ENCODE measurements at places on chromosomes 2 and 18.

DNA sequence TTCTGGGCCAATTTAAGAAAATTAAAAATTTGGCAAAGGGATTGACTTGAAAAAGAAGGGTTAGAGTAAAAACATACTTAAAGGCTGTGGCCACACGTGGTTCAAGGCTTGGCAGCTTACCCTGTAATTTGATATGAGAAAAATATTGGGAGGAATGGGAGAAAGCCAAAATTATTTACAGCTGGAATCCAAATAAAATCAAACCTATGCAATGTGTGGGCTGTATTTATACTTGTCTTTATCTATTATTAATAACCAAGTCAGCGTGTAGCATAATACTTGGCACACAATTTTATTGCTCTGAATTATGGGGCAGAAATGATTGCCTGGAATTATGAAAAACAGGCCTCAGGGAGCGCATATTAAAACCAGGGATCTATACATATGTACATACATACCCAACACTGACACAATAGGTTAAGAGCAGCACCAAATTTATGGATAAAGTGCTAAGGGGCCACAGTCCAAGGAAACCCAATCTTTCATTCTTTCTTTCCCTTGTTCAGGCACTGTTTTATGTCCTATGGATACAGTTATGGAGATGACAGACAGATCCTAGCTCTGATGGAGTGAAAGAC is 35.6 kb downstream of the FAM124B start:
- DNase-seq, result no peak

GRCh38 chr2:205903549-205904129 is 182.3 kb downstream of the INO80D start:
- DNase-seq, result peak; percentile 63

DNA sequence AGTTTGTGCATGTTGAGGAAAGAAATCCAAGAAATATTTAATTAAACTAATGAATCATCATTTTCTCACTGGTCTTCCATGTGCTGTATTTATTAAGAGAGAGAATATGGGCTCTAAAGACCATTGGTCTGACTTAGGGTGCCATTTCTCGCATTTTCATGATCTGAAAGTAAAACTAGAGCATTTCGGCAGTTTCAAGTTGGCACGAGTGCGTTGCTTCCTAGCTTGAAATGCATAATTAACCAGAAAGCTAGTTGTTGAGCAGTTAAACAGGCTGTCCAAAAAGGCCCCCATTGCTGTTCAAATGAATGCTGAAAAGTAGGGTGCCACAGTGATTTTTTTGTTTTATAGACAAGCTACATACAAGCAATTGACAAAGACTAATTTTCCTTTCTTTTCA is 47.4 kb downstream of the SLC8A1 start:
- DNase-seq, result no peak

DNA sequence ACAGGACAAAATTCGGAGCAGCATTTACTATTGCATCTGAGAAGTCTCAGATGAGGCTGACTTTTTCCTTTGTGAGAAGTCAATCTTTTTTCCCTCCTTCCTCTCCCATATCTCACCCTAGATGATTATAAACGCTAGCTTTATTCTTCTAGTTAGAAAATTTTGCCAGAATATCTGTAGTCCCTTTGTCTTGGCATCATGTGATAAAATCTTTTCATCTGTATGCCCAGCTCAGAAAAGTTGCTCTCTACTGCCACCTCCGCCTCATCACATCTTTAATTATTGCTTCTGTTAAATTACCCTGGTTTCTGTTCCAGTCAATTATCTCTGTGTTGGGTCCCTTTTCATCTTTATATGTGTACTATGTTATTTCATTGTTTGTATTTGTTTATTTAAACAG is 210.8 kb upstream of the SLC35G4 start:
- no peak for DNase-seq

GRCh38 chr2:78082555-78082954 is 560.4 kb upstream of the LRRTM4 start:
- DNase-seq, result no peak

- no peak for DNase-seq
These were observed 223.2 kb downstream of the LDLRAD4 start for GRCh38 chr18:13441736-13442135.

- no peak for DNase-seq
These were observed 154.0 kb downstream of the DYSF start for GRCh38 chr2:71607151-71607889.

DNA sequence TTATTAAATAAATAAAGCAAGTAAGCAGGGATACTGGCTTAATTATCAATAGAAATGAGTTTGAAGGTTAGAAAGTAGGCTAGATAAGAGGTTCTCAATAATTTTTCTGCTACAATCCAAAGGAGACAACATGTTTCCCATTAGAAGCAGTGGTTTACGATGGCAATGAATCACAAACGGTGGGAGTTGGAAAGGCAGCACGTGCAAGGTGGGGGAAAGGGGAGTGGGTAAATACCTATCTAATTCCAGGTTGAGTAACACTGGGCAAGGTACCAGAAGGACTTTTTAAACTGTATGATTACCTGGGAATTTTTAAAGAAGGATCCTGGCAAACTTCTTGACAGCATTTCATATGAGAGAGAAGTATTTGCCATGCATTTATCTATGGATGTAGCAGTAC is 289.9 kb downstream of the NBAS start:
- no peak for DNase-seq

GRCh38 chr2:217244815-217245214 is 385.0 kb upstream of the TNP1 start:
- DNase-seq, result no peak

DNA sequence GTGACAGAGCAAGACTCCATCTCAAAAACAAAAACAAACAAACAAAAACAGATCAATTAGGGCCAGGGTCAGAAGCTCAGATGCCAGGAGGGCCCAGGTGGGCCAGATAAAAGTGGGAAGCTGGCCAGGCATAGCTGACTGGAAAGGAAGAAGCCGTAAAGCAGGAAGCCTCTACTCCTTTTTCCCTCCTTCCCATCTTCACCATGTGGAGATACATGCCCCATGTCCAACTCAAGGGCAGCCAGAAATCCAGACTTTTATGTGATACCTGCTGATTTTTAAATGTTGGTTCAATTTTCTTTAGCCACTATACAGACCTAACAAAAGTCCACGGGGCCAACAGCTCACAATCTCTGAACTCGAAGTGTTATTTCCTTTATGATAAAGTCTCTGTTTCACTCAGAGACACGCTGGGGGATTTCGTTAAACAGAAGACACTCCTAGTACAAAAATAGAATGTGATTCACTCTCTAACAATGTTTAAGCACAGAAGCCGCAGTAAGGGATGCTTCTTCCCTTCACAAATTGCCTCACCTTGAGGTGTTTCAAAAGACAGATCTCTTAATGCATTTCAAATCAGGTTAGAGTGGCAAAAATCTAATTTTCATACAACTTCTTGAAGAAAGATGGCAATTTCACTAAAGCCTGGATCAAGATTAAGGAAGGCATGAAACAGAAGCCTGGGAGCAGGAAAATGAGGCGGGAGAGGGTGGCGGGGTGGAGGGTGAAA is 14.0 kb downstream of the TMEM247 start:
- no peak for DNase-seq

GRCh38 chr2:206512999-206513398 is 69.7 kb downstream of the ADAM23 start:
- no peak for DNase-seq

DNA sequence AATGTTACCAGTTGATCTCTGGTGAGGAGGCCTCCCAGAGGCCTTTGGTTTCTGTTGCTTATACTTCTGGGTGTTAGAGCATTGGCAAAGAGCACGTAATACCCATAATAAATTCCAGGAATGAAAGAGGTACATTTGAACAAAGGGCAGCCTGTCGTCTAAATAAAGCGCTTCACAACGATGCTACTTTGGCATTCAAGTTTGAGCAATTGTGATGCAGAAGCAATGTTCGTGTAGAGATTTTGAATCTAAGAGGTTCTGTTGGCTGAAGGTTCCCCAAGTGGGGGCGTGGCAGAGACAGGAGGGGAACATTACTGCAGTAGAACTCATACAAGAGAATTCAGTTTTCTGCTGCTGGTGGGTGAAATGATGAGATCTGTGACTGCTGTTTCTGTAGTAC is 27.8 kb downstream of the ZNF532 start:
- DNase-seq, result no peak

DNA sequence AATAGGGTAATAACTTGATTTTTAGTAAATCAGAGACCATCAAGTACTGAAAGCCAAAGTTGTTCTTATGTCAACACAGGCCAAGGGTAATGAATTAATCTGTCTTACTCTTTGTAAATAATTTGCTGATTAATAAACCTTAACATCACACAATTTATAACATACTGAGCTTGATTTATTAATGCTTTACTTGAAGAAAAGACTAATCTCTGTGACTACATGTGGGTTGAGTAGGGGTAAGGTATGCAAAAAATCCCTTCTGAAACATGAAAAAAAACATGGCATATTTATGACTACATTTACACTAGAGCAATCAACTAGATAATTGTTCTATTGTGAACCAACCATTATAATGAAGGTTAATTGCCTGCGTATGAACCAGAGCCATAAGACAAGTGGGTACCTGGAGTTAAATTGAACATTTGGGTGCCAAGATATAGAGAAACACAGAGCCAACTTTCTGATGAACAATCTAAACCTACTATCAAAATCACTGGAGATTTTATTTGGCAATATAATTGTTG is 67.7 kb upstream of the GRB14 start:
- no peak for DNase-seq

GRCh38 chr18:59604877-59605276 is 92.3 kb downstream of the CCBE1 start:
- DNase-seq, result no peak

DNA sequence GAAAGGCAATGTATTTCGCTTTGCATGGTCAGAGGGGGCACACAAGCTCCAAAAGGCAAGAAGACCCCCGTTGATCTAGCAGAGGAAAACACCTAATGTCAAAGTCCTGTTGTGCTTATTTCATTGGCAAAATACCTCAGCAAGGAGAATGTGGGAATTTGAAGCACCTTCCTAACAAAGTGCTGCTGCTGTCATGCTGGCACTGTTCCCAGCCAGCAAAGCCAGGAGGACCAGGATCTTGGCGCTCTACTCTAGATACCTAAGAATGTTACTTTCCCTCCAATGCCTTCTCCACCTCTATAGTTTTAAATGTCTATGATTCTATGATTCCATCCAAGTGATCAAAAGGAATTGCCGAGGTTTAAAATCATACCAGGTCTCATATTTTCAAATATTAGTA is 867.9 kb upstream of the POU3F3 start:
- DNase-seq, result no peak

GRCh38 chr18:37551249-37551648 is 14.3 kb downstream of the CELF4 start:
- DNase-seq, result no peak

DNA sequence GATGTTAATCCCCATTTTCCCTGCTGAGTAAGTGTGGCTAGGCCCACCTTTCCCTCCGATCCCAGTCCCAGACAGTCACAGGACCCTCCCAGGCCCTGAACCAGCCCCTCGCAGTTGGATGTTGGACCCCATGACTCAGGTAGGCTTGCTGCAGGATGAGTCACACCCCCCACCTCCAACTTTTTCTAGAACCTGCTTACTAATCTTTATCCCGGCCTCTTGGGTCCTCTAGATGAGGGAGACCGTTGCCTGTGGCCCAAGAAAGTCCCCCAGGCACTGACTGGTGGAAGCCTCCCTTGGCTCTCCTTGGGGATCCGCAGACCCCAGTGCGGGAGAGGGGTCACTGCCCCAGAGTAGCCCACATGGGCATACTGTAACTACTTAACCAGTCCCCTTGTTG is 98.5 kb downstream of the SMAD7 start:
- DNase-seq, result no peak

GRCh38 chr2:124867247-124867646 is 842.2 kb downstream of the CNTNAP5 start:
- no peak for DNase-seq

DNA sequence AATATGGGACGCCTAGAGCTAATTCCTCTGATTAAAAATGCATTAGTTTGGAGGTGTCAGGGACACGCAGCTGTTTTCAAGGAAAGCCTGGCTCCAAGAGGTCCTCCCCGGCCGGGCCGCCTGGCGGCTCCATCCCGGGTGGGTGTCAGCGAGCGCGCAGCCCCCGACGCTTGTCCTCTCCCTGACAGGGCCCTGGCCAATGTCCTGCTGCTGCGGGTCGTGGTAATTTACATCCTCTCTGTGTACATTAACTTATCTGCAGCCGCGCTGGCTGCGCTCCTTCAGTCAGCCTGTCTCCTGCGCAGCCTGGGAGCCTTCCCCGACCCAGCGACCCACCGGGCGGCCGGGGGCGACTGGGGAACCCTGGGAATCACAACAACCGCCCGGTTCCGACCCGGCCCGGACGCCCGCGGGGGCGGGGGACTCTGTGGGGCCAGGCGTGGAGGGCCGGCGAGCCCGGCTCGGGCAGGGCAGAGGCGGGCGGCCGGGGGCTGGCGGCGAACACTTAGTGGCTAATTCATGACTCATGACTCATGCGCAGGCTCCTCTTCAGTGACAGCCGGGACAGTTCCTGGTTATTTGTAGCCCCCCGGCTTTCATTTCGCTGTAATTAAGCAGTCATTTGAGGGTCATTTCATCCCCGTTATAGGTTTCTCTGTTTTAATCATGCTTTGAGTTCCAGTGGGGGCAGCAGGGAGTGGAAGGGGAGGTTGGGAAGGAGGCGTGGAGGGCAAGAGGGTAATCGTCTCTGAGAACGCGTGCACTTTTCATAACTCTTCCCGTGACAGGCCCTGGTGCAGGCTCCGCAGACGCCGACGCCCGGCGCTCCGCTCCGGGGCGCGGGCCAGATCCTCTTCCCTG is 141.9 kb upstream of the CTAGE1 start:
- DNase-seq, result no peak

DNA sequence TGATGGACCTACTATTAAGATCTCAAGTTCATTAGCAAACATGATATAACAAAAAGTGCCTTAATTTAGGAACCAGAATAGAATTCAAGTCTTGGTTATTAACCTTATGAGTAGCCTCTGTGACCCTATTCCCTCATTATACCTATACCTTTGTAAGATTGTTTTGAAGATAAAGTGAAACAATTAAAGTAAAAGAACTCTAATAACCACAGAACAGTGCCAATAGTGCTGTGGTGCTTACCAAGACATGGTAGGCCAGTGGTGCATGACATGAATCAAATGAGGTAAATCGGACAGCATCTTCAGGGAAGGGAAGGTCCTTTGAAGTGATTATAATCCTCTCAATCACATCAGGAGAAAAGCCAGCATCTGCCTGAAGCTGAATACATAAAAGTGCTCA is 36.4 kb downstream of the METTL4 start:
- DNase-seq, result no peak

DNA sequence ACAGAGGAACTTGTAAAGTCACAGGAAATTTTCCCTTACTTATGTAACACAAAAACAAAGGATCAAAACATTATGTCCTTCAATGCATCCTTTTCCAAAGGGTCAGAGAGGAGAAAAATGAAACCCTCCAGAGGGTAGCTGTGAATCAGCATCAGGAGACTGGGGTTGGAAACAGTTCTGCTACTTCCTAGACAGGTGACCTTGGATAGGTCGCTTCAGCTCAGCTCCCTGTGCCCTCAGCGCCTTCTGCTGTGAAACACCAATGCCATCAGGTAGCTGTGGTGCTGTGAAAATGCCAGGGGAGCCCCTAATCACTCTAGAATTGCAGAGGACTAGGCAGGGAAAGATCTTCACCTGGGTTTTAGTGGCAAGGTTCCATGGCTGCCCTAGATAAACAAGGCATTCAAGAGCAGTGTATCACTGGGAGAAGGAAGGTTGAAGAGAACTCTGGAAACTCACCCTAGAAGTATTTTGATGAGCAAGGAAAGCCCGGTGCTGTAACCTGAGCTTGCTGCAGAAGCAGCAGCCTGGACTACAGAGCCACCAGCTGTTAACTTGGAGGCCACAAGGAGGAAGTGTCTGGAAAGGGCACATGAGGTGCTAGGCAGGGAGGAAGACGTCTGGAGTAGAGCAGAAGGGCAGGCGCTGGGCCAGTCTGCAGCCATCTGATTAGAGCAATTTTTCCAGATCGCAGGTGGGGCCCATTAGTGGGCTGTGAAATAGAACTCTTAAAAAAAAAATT is 100.7 kb upstream of the MCFD2 start:
- DNase-seq, result no peak
